Eye (tissue), 1 donor: ENCODE measurements at places on chromosomes 7 and 10.
A peak's percentile ranks its signal among the peaks of the same experiment; 100 is the strongest.

GRCh38 chr10:62050893-62051433 lies 149.5 kb downstream of the ARID5B start:
- DNase-seq = peak; percentile 54

DNA sequence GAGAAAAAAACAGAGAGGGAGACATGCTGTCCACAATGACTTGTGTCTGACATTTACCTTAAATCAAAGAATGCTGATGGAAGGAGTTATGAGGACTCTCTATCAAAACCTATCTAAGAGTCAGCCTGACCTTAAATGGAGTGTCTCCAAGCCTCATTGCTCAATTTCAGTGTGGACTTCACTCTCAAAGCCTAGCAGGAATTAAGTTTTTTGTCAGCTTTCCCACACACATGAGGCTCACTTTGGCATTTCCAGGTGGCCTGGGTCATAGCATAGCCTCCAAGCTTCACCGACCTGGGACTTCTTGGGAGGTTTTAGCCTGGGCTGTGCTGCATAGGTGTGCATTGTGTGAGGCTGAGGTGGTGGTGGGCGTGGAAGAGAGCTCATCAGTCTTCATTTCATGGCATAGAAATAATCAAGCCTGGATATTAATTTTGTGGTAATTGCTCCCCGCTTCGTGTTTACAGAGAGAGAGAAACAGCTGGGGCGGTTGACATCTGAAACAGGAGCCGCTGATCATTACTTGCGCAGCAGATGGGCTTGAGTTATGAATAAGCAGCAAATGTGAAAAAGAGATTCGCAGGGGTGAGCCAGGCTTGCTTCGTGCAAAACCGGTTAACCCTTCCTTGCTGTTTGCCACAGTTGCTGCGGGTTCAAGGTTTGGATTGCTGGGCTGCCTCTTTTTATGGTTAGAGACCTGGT lies 647.8 kb downstream of the INHBA start:
- no peak for DNase-seq

DNA sequence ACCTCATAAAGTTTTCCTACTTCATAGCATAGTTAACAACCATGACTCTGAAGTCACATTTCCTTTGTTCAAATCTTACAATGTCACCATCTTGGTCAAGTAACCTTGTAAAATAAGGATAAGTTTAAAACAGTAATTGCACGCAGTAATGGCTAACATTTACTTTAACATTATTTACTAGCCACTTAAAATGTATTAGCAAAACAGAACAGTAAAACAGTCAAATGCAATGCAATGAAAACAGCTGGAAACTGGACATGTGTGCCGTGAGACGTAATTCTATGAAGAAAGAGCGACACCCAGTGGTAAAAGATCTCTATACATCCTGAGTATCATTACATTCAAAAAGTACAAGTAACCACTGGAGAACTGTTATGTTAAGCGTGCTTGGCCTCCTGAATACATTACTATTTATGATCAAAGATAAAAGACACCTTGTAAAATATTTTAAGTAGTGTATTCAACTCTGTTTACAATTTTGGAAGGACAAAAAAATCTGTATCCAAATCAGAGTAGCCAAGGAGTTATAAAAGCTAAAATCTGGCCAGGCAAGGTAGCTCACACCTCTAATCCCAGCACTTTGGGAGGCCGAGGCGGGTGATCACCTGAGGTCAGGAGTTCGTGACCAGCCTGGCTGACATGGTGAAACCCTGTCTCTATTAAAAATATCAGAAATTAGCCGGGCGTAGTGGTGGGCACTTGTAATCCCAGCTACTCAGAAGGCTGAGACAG lies 27.2 kb downstream of the ATE1 start:
- peak; percentile 92 for DNase-seq

DNA sequence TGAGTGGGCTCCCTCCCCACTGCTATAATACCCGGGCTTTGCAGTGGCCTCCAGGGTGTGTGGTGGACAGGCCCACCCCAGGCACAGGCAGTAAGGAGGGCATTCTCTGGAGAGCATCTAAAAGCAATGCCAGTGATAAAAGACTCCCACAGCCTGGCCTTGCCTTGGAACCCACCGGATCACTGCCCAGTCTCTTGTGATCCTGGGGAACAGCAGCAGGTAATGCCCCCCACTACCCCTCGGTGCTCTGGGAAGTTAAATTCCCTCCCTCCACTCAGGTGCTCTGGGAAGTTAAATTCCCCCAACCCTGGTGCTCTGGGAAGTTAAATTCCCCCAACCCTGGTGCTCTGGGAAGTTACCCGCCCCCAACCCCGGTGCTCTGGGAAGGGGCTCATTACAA lies 565.2 kb downstream of the TCERG1L start:
- no peak for DNase-seq

GRCh38 chr10:31098046-31098445 lies 66.4 kb upstream of the ZNF438 start:
- no peak for DNase-seq

GRCh38 chr10:86373828-86374227 lies 7.2 kb upstream of the GRID1 start:
- no peak for DNase-seq

DNA sequence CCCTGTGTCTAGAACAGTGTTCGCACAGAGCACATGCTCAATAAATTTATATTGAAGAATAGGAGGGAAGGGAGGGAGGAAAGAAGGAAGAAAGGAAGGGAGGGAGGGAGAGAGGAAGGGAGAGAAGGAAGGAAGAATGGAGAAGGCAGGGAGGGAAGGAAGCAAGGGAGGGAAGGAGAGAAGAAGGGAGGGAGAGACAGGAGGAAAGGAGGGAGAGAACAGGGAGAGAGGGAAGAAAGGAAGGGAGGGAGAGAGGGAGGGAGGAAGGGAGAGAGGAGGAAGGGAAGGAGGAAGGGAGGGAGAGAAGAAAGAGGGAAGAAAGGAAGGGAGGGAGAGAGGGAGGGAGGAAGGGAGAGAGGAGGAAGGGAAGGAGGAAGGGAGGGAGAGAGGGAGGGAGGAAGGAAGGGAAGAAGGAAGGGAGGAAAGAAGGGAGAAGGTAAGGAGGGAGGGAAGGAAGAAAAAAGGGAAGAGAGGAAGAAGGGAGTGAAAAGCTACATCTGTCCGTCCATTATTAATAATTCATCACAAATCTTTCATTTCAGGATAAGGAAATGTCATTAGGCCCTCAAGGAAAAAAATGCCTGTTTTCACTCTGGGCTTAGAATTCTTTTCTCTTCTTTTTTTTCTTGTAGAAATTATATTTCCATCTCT lies 79.7 kb downstream of the GRK5 start:
- DNase-seq = no peak

- DNase-seq = no peak
Observed at GRCh38 chr10:87661861-87662785, 2.4 kb downstream of the PAPSS2 start.

DNA sequence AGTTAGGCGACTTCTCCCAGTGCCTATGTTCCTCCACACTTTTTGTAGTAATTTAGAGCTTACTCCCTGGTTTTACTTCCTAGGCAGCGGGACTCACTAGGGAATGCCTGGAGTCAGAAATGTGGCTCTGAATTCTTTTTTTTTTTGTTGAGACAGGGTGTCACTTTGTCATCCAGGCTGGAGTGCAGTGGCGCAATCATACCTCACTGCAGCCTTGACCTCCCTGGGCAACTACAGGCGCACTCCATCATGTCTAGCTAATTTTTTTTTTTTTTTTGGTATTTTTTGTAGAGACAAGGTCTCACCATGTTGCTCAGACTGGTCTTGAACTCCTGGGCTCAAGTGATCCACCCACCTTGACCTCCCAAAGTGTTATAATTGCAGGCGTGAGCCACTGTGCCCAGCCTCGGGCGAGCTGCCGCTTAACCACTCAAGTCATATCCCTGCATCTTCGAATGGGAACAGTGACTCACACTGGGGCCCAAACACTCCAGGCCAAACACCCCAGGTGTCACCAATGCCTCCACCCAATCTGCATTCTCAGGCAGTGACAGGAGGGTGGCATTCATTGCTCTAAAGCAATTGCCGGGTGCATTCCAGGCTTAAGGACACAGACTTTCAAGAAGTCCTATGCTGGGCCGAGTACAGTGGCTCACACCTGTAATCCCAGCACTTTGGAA lies 19.6 kb downstream of the RGS10 start:
- no peak for DNase-seq

DNA sequence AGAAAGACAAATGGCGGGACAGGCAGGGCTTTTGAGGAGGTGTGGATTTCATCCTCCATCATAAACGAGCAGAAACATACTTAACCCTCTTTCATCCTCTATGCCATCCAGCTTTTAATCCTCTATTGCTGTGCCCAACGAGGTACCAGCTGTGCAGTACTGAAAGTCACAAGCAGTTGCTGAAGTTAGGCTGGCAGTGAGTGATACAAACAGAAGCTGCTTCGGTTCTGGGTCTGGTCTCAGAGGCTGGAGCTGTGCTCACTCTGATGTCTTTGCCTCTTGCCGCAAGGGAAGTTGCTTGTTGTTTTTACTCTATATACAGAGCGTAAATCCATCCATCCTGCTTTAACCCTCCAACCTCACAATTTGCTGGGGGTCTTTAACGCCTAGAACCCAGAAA lies 235.2 kb downstream of the CELF2 start:
- no peak for DNase-seq

- no peak for DNase-seq
Observed at GRCh38 chr7:45233249-45233775, 75.7 kb downstream of the RAMP3 start.

GRCh38 chr7:144738708-144739314 lies 97.0 kb downstream of the TPK1 start:
- DNase-seq = no peak

GRCh38 chr7:1693419-1693990 lies 23.4 kb downstream of the ELFN1 start:
- peak; percentile 80 for DNase-seq

DNA sequence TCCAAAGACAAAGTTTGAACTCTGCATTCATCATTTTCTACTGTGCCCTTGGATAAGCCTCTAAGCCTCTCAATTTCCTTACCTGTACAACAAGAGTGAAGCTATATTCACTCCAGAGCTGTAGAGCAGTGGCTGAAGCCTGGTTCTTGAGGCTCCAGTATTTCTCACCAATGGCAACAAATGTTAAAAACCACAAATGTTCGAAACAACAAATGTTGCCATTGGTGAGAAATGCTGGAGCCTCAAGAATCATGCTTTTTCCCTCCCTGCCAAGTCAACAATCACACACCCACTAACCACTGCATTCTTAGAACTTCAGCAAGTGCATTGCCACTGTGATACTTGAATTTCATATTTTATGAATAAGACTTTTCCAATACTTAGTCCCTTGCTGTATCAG lies 237.9 kb downstream of the TMEM26 start:
- DNase-seq = no peak

- DNase-seq = no peak
Observed at GRCh38 chr10:78895469-78895868, 173.3 kb upstream of the ZMIZ1 start.

DNA sequence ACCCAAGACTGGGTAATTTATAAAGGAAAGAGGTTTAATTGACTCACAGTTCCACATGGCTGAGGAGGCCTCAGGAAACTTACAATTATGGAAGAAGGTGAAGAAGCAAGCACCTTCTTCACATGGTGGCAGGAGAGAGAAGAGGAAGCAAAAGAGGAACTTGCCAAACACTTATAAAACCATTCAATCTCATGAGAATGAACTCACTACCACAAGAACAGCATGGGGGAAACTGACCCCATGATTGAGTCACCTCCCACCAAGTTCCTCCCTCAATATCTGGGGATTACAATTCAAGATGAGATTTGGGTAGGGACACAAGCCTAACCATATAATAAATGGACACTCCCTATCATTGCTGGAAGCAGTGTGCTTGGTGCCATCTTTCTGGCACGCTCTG lies 506.3 kb downstream of the CALN1 start:
- DNase-seq = no peak

DNA sequence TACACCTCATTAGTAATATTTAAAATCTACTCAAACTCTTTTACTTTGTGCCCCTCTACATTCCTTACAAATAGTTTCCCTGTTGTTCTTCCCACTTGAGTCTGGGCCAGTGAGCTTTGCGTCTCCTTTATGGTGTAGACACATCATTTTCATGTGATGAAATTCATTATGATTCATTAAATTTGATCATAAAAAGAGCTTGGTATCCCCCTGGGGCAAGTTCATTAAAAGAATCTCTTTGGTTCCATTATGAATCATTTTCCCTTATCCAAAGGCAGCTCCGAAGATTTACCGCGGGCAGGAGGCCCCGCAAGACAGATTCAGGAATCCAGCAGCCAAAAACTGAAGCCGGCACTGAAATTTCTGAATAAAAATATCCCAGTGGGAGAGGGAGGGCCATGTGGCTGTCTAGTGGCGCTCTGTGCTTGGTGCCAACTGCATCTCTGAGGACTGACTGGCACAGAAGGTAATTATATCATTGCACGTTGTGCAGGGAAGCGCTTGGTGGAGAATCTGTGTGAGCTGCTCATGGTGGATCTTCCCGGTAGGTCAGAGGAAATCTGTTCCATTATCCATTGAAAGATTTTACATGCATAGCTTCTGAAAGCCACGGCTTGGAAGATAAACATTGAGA lies 151.4 kb upstream of the PITRM1 start:
- no peak for DNase-seq

- peak; percentile 90 for DNase-seq
Observed at GRCh38 chr10:52883996-52884871, 111.7 kb upstream of the MBL2 start.

GRCh38 chr10:76428551-76429367 lies 997.3 kb downstream of the LRMDA start:
- peak; percentile 62 for DNase-seq

GRCh38 chr10:131929122-131929845 lies 28.5 kb downstream of the PPP2R2D start:
- no peak for DNase-seq

DNA sequence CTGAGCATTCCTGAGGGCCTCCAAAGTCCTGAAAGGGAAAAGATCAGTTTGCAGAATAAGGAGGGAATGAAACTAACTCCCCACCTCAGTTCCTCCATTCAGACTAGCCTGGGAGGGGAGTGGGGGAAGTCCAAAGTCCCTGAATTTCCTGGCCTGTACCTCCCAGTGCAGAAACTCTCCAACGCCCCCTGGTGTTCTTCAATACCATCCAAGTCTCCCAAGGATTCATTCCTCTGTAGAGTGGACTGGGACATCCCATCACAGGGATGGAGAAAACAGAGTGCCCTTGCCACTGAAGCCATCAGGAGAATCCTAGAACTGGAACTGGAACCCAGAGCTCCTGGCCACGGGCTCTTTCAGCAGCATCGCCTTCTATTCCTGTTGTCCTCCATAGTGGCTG lies 1.6 kb upstream of the COL13A1 start:
- DNase-seq = peak; percentile 86

- no peak for DNase-seq
Observed at GRCh38 chr7:123769371-123769770, 20.6 kb upstream of the WASL start.

GRCh38 chr10:13440185-13441061 lies 88.4 kb downstream of the BEND7 start:
- peak; percentile 90 for DNase-seq

- peak; percentile 77 for DNase-seq
Observed at GRCh38 chr10:34003561-34003960, 669.1 kb upstream of the NRP1 start.
